ENCODE measurements at places on chromosomes 5 and 9.

DNA sequence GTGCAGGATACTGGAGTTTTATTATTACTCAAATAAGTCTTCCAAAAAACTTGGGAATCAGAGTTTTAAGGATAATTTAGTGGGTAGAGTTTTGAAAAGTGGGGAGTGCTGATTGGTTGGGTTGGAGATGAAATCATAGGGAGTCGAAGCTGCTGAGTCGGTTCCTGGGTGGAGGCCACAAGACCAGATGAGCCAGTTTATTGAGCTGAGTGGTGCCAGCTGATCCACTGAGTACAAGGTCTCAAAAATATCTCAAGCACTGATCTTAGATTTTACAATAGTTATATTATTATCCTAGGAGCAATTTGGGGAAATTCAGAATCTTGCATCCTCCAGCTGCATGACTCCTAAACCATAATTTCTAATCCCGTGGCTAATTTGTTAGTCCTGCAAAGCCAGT lies 804.9 kb upstream of the SEMA6A start:
- no peak for DNase-seq

- no peak for DNase-seq
These were observed 17.5 kb downstream of the CARNMT1 start for GRCh38 chr9:75010570-75010969.

DNA sequence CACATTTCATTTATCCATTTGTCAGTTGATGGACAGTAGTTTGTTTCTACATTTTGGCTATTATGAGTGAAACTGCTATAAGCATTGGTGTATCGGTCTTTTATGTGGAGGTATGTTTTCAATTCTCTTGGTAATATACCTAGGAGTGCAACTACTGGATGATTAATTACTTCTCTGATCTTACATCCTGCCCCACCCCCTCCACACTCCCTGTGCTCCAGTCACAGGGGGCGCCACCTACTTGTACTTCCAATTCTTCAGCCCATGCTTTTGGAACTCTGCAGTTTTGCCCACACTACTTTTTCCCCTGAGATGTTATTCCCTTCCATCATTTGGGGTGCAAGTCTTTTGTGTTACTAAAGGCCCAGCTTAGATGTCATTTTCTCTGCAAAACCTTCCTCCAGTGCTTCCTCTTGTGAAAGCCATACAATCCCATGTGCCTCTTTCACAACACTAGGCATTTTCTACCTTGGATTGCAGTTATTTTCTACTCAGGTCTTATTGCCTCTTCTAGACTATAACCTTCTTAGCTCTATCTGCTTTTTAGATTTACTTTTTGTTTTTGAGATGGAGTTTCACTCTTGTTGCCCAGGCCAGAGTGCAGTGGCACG lies 42.1 kb downstream of the SEC61B start:
- DNase-seq, result no peak

- DNase-seq, result no peak
These were observed 73.4 kb upstream of the ANKH start for GRCh38 chr5:14944996-14945395.

DNA sequence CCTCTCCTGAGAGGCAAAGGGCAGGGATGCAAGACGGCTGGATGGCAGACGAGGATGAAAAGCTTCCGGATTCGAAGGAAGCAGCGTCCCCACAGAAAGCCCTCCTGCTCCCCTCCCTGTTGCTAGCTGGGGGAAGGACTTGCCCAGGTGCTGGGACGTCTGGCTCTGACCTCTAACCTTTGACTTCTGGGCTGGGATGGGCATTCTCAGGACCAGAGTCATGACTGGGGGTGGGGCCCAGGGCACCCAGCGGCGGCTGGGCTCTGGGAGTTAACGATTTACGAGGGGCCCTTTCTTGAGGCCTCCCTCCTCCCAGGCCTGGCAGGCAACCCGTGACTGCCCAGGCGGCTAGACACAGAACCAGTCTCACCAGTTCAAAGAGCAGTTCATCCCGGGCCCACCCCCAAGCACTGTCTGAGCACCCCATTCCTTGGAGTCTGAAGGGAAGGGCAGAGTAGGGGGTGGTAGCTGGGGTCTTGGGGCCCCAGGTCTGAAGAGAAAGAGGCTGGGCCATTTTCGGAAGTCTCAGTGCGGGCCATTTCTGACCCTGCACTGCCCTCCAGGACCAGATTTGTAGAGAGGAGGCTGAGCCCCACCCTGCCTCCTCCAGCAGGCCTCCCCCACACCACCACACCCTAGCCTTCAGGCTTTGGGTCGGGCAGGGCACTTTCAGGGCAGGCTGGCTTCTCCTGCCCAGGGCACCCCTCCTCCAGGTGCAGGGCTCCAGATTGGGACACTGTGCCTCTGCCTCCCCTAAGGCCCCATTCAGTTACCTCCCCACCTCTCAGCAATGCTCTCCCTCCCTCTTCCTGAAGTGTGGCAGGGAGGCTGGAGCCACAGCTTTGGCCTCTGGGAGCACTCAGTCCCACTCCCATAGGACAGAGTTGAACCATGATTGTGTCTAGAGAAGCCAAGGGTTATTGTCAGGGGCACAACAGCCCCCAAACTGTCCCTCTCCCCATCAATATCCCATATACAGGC lies 5.0 kb upstream of the CXXC5 start:
- no peak for DNase-seq

GRCh38 chr5:175483337-175483736 lies 5.0 kb downstream of the SFXN1 start:
- no peak for DNase-seq

DNA sequence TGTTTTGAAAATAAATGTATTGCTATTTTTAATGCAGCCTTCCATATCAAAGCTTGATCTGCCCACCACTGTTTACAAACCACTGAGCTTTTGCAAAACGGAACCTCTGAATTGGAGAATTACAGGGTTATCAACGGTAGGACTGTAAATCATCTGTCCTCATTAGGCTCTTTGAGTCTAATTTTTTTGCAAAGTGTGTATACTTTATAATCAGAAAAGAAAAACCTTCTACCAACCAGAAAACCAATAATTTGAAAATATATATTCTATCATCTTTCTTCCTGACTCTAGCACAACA lies 6.8 kb upstream of the SLC2A8 start:
- DNase-seq, result no peak

DNA sequence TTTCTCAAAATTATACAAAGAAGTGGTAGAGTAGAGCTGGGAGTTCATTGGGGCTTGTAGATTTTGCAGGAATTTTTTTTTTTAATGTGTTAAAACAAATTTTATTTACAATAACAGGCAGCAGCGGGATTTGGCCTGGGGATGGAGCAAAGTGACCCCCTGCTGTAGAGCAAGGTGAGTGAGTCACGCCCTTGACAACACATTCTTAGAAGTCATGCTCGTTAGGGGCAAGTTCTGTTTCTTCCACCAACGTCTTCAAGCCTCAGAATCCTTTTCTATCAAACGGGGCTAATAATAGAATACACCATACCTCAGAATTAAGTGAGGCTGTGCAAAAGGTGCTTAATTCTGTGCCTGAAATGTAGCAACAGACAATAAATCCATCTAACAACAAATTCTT lies 1.1 kb upstream of the ANKDD1B start:
- DNase-seq, result no peak

- no peak for DNase-seq
These were observed 137.0 kb downstream of the CCDC192 start for GRCh38 chr5:127840198-127840524.

- DNase-seq, result no peak
These were observed 24.6 kb downstream of the SSBP2 start for GRCh38 chr5:81726297-81726696.

DNA sequence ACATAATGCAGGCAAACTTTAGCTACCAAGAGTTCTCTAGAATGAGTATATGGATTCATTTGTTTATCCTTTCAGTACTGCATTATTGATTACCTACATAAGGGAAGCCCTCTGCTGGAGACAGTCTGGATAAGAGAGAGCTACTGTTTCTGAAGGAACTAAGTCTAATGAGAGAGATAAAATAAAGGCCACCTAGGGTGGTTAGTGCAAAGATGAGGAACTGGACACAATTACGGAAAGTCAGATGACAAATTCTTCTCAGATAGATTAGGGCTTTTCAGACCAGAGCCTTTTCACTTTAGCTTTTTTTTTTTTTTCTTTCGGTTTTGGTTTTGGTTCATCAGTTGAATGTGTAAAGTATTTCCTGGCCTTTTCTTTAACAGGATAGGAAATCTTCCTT lies 31.3 kb downstream of the ISOC1 start:
- no peak for DNase-seq

- no peak for DNase-seq
These were observed 104.8 kb upstream of the SMARCA2 start for GRCh38 chr9:1910269-1910811.

GRCh38 chr9:105541838-105542237 lies 16.1 kb upstream of the FKTN start:
- no peak for DNase-seq

DNA sequence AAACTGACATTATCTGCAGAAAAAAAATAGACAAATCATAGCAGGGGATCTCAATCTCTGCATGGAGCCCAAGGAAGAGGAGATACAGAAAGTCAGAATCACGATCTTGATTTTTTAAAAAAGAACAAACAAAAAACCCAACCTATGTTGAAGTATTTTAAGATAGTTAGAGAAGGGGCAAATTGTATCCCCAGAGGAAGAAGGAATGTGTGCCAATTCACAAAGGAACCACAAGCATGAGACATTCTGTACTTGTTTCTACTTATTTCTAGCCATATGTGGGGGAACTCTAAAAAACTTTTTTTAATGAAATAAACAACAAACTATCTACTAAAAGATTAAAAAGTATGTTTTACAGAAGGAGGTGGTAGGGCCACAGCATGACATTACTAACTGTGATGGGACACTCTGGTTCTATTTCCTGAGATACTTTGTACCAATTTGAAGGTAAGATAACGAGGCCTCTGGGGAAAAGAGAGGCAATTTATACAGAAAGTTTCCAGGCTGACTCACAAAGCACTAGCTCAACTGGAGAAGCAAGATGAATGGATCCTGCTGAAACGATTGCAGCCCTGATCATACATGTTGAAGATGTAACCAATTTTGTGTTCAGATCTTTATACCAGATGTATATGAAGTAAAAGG lies 22.5 kb downstream of the RANBP3L start:
- no peak for DNase-seq

DNA sequence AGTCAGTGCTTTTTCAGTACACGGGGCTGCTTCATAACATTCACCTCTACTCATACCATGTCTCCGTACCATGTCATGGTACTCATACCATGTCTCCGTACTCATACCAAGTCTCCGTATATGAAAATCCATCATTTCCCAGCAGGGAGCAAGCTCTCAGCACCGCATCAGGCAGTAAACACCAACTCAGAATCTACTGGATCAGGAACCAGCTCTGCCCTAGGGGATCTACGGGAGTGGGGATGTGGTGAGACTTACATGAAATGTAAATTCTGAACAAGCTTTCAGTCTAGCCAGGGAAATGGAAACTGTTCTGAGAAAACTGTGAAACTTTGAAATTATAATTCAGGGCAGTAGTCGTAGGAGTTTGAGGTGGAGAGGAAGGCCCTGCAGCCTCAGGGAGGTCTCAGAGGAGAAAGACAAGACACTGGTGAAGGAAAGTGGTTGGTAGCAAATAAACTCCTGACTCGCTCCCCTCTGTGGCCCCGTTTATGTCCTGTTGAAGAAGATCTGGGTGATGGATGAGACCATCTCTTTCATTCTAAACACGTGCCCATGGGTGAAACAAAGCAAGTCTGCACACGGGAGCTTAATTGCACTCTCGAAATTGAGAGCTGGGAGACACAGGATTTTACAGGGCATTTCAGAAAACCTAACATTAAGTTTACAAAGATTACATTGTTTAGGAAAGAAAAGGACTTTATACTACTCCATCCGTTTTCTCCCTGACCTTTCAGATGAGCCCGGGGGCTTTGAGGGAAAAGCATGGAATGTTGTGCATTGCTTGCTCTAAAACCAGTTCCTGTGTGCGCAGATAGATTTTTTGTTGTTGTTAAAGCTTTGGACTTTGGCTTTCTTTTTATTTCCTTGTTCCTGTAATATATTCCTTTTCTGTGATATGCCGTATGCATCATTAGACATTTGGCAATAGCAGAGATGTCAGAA lies 26.8 kb downstream of the ACTBL2 start:
- DNase-seq, result no peak

All from stimulated activated CD4-positive, alpha-beta T cell treated with anti-CD3 and anti-CD28 coated beads, Interleukin-2, amount 100 ng/mL, for 4 hours (primary cell).